ENCODE measurements at places on chromosomes 4 and X. TPM values are rescaled to one million over a fixed set of nuclear protein-coding genes. Genes with fewer than 3 reads are reported as not detected.

- H3K27me3 ChIP-seq = no peaks in the 10 kb centered on the region
- H3K36me3 ChIP-seq = no peaks in the 10 kb centered on the region
- no peak for DNase-seq
- no peak overlapping the region for H3K27ac ChIP-seq
These were observed 37.9 kb downstream of the PDGFC start for GRCh38 chr4:156933633-156934258.

GRCh38 chr4:182715548-182715947 is 201.6 kb downstream of the DCTD start:
- H3K36me3 ChIP-seq = no peaks in the 10 kb centered on the region
- H3K4me1 ChIP-seq = no peaks in the 10 kb centered on the region
- H3K27ac ChIP-seq = no peak overlapping the region
- H3K27me3 ChIP-seq = no peaks in the 10 kb centered on the region

RAB39B gene
- 0.13 TPM for total RNA-seq

- DNase-seq = no peak
- H3K36me3 ChIP-seq = no peaks in the 10 kb centered on the region
- H3K27me3 ChIP-seq = no peaks in the 10 kb centered on the region
- peaks cover 29% of the 10 kb centered on the region for H3K4me1 ChIP-seq
- no peak overlapping the region for H3K4me3 ChIP-seq
These were observed 9.4 kb downstream of the FNIP2 start for GRCh38 chr4:158778156-158778711.

- no peaks in the 10 kb centered on the region for H3K36me3 ChIP-seq
- H3K4me3 ChIP-seq = no peak overlapping the region
- H3K4me1 ChIP-seq = no peaks in the 10 kb centered on the region
- no peak for DNase-seq
These were observed 3.8 kb downstream of the ASMT start for GRCh38 chrX:1618689-1619088.

Data from colonic mucosa (tissue), 4 donors.